Neural progenitor cell (in vitro differentiated cells): ENCODE measurements at places on chromosomes 1 and 21. TPM values are rescaled to one million over a fixed set of nuclear protein-coding genes. Genes with fewer than 3 reads are reported as not detected.

DNA sequence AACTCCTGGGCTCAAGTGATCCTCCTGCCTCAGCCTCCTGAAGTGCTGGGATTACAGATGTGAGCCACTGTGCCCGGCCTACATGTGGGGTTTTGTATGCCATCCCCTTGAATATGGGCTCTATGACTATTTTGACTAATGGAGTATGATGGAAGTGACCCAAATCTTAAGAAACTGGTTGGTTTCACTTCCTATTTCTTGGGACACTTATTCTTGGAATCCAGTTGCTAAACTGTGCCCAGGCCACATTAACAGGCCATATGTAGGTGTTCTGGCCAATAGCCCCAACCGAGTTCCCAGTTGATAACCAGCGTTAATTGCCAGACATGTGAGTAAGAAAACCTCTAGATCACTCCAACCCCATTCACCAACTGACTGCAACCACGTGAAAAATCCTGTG, 36.3 kb upstream of the CLIC4 start:
- no peak for DNase-seq

- DNase-seq = no peak
These were observed 487.3 kb downstream of the SIPA1L2 start for GRCh38 chr1:232142403-232143314.

DNA sequence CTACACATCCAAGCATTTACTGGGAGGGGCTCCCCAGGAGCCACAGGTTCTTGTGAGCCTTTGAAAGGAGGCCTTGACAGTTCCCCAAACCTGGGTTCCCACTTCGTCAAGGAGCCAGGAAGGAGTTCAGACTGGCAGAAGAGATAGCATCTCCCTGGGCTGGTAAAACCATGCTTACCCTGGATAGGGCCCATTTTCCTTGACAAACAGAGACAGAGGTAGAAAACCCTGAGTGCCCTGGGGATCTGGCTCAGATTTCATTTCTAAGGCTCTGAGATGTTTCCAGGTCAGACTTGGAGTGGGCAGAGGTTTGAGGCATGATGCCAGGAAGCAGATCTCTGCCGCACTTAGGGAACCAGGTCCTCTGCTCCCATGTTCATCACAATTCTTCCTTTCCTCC, 2.7 kb downstream of the ETNK2 start:
- no peak for DNase-seq

DNA sequence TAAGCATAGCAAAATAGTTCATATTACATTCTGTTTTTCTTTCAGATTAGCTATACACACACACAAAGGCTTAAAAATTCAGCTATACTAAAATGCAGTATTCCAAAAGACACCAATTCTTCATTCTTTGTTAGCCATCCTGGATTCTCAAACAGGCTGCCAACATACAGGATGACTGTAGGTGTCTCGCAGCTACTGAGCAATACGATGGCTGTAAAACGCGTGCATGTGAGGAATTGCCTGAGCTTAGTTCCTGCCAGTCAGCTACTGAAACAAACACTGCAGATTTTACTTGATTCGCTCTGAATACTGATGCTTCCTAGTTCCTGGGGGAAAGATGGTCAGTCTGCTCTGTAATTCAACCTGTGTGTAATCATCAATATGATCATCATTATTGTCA, 24.7 kb upstream of the HMGN1 start:
- peak; percentile 55 for DNase-seq

NCAM2 gene
- 0.40 and 0.84 TPM in 2 replicates for total RNA-seq
